ENCODE measurements at places on chromosomes 7 and 10.

DNA sequence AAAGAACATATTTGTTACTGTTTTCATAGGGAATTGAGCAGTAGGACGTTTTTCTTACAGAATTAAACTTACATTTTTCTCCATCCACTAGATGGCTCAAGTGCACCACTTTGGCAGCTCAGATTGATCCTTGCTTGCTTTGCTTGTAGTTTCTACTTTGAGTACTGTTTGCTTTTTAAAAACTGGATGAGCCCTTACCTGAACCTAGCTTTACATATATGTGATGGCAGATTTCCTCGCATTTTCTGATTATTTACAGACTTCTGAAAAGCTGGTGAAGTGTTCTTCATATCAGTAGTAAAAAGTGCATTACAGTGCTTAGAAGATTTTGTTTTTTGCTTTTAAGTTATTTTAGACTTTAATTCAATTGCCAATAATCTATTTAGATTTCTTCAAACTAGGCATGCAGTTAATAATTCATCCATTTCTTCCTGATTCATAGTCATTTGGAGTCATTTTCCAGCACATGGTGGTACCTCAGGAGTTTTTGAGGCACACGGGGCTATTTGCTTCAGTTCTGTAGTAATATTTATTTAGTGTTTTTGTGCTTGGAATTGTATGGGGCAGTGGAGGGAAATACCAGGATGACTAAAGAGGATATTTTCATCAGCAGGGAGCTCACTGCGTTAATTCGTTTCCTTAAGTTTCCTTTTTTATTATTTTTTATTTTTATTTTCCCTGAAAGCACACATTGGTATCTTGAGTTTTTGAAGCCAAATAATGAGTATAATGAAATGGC is 57.3 kb downstream of the MAPK8 start:
- no peak for DNase-seq

- no peak for DNase-seq
These were observed 64.0 kb downstream of the DLG5 start for GRCh38 chr10:77862595-77862994.

DNA sequence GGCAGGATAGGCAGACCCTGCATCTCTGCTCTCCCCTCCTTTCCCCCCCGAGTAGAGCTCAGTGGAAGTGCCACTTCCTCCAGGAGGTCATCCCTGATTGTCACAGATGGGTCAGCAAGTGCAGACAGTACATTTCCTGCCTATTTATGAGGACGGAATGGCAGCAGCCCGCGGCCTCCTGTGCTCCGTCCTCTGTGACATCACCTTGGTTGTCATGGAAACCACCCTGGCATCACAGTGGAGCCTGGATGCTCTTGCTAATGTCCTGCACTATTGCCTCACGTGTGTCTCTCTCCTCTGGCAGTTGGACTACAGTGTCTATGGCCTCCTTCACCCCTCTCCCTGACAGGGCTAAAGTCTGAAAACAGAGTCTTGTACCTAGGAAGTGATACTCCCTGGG is 148.6 kb downstream of the SH3PXD2A start:
- DNase-seq, result no peak

- no peak for DNase-seq
These were observed 336.5 kb downstream of the CRPPA start for GRCh38 chr7:16084875-16085274.

Measured in 8988T (cell line).